ENCODE measurements at places on chromosomes 13 and 19. TPM values are rescaled to one million over a fixed set of nuclear protein-coding genes. Genes with fewer than 3 reads are reported as not detected.

The ERICH4 gene
- not detected for total RNA-seq

The SIGLEC5 gene
- total RNA-seq = 0.25 TPM

The TPTE2 gene
- 0.25 TPM for total RNA-seq

The CACNA1A gene
- 46.7 TPM for total RNA-seq

The ATP4A gene
- total RNA-seq = 0.25 TPM

The CALR3 gene
- not detected for total RNA-seq

The SKA3 gene
- 6.1 TPM for total RNA-seq

The GPR183 gene
- 0.98 TPM for total RNA-seq

The YIF1B gene
- 27.8 TPM for total RNA-seq

The OLFM2 gene
- total RNA-seq = 132 TPM

The FGF22 gene
- 0.25 TPM for total RNA-seq

The ZNF560 gene
- total RNA-seq = 0.49 TPM

The LYL1 gene
- 1.2 TPM for total RNA-seq

The CLEC11A gene
- 2.0 TPM for total RNA-seq

The PPM1N gene
- total RNA-seq = 0.25 TPM

The RFPL4A gene
- total RNA-seq = not detected

The ETV2 gene
- not detected for total RNA-seq

The ZIC2 gene
- 4.4 TPM for total RNA-seq

The KIR3DL1 gene
- not detected for total RNA-seq

The ELSPBP1 gene
- total RNA-seq = not detected
